ENCODE measurements at places on chromosomes 7 and 10.

- no peak for DNase-seq
These were observed 44.1 kb upstream of the ATP6V0A4 start for GRCh38 chr7:138842111-138842510.

DNA sequence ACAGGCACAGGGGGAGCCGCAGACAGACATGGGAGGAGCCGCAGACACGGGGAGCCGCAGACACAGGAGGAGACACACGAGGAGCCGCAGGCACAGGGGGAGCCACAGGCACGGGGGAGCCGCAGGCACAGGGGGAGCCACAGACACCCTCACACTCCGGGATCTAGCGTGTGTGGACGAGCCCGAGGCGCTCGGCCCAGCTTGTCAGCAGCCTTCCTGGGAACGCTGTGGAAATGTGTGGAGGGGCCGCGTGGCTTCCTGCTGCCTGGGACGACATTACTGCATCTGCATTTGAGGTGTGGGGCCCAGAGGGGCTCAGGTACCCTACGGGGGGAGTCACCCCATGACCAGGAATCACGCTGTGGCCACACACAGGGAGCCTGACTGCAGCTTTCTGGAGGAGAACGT, 313.2 kb downstream of the PTPRN2 start:
- DNase-seq, result no peak

DNA sequence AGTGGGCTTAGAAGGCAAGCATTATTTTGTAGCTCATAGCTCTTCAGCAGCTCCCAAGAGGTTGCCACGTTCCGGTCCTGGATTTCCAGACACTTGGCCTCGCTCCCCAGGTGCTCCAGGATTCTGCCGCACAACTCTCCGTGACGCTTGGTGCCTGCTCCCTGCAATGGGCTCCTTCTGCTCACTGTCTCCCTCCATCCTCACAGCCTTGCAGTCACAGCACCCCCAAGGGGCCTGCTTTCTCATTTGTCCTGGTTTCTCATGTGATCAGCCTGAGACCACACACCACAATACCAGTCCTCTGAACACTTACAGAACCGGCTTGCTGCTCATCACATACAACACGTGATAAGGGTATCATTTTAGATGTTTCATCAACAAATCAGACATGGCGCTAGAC, 9.8 kb downstream of the IGFBP3 start:
- DNase-seq, result no peak

DNA sequence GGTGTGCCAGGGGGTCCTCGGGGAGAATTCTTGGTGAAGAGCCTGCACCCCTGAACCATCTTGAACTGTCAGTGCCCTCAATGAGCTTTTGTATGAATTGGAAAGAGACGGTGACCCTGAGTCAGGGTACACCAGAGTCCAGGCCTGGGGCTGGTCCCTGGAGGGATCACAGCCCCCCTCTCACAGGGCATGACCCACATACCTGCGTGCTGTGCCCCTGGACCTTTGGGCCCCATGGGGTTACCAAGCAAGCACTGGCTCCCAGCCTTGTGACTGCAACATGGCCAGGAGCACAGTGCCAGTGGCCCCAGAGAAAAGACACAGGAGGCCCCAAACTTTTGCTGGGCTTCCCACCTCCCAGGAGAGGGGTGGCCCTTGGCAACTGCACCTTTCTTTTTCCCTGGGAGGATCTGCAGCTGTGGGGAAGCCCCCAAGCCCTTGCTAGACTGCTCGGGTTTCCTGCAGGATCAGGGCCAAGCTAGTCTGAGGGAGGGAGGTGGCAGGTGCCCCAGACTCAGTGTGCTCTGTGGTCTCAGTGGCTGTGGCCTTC, 153.5 kb downstream of the ZNF248 start:
- DNase-seq, result no peak

DNA sequence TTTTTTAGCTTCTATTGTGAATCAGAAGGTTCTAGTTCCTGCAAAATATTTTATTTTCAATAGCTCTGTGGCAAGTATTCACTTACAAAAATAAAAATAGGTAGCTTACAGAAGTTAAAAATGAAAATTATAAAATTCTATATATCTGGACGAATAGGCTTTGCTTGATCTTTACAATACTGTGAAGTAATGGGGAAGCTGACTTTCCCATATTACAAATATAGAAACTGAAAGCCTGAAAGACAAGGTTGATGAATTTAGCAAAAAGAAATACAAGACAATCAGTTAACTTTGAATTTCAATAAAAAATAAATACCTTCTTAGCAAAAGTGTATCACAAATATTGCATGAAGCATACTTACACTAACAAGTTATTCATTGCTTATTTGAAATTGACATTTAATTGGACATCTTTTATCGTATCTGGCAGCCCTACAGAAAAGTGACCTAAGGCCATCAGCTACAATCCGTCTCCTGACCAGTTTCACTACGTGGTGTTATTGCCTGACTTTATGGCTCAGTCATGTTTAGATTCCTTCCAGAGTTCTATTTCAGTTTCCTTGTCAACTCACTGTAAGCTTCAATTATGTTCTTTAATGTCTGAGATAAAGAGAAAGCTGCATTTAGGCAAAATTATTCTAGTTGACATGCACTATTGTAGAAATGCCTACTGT, 310.5 kb upstream of the HGF start:
- DNase-seq, result no peak

DNA sequence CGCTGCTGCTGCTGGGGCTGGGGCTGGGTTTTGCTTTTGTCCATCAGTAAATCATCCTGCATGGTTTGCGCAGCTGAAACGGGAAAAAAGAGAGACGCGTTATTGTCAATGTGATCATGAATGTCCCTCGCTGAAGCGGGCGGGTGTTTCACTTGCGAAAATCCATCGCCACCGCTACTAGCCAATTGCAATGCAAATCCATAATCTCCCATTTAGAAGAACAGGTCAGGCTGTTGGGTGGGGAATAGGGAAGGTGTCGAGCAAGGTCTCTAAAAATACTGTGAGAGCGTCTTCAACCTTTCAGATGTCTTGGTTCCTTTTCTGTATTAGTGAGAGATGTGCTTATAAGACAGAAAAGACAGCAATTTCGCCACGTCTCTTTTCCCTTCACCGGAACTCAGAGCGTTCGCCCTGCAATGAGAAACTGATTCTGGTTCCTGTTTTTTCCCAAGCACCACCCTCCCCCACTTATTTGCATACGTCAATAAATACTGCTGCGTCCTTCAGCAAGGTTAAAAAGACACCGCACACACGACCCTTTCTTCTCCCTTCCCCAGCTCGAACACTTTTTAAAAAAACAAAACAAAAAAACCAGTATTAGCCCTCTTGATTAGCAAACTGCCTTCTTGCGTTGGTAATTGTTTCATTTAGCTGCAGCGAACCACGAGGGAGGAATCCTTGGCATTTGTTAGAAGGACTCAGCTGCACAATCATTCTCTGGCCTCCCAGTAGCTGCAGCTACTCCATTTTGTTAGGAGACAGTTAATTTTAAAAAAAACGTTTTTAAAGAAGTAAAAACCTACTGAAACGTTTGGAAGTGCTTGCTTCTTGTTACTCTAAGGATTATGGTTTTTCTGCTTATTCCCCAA, 50.4 kb downstream of the CPEB3 start:
- DNase-seq, result peak; percentile 6

DNA sequence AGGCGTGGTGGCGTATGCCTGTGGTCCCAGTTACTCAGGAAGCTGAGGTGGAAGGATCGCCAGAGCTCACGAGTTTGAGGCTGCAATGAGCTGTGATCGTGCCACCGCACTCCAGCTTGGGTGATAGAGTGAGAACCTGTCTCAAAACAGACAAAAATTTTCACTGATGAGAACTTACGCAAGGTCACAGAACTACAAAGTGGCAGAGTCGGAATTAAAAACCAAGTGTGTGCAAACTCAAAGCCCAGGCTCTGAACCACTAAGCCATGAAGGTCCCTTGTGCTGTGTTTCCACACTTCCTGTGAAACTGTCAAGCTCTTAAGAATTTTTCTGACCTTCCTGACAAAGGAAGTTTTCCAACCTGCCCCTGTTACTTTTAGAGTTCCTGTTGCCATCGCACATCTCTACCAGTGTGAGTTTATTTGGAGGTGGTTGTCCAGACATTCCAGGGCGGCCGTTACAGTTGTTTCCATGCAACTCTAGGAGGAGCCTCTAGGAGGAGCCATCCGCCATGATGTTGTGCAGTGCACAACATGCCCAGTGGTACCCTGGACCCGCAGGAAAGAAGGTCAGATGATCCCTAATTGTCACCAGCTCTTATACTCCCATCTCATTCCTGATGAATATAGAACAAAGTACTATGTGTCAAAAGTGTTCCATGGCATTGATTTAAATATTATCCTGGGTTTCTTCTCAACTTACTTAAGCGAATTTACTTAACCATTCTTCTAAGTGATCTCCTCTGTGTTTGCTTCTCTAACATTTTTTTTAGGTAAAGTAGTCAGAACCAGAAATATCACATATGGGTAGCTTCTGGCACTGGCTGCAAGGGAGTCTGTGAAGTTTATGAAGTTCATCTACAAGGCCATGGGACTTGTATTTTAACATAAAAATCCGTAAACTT, 49.0 kb upstream of the LYZL1 start:
- no peak for DNase-seq

GRCh38 chr10:23448802-23449570, 10.1 kb downstream of the OTUD1 start:
- no peak for DNase-seq

Measured in activated T-cell treated with anti-CD3 and anti-CD28 coated beads, Interleukin-2, amount 50 U/mL, for 4 hours (primary cell).